MG63 (cell line): ENCODE measurements at places on chromosomes 1 and 21. TPM values are rescaled to one million over a fixed set of nuclear protein-coding genes. Genes with fewer than 3 reads are reported as not detected.

DNA sequence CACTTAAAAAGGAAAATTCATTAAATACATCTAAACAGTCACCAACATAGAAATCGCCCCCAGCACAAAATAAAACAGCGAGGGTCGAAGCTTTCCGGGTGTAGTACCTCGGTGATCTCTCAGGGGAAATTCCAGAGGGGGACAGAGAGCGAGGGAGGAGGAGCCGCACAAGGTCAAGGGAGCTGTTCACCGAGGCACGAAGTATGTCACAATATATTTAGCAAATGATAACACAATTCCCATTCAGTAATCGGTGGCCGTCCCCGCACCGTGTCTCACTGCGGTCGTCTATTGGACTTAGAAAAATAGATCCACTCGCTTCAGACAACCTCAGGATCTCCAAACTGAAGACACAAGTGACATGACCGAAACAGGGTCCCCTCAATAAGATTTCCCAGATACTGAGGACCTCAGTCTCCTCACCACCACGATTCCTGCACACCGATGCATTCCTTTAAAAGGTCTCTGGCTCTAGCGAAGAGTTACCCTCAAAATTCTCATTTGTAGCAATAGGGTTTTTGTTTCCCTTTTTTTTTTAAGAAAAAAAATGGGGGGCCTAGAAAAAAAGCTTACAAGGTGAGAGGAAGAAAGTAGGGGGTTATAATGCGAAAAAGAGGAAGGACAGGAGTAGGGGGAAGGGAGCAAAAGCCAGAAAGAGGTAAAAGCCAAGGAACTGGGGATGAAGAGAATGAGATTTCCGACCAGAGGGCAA lies 1.1 kb downstream of the LPGAT1 start:
- peak; percentile 49 for DNase-seq

DNA sequence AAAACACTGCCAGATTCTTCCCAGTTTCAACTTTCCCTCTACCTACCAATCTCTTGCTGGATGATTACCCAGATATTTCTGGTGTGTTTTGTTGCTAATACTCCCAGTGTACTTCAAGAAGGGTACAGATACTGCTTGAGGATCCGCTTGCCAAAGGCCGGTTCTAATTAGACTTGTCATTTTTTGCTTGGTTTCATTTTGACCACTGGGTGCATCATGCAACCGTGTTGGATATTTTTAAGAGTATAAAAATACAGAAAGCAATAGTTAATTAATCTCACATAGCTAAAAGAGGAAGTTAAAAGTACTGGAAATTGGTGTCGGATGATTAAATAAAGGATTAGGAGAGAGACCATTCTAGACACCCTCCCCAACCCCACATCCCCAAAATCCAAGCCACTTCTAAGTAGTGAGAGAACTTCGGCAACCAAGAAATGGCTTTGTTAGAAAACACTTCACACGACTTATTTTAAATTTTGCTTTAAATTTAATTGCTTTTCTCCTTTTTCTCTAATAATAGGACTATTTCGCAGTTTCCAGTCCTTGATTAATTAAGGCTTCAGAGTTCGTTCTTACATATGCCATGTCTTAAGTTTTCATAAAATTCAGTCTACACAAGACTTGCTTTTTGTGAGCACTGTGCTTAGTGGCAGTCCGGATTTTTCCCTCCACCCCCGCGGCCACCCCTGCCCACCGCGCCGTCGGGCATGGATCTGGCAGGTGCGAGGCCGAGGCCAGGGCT lies 2.5 kb upstream of the CDKN2C start:
- peak; percentile 30 for DNase-seq

The HRNR gene
- not detected in 2 replicates for total RNA-seq

GRCh38 chr1:30982431-30982830 lies 73.9 kb upstream of the SDC3 start:
- DNase-seq, result no peak

DNA sequence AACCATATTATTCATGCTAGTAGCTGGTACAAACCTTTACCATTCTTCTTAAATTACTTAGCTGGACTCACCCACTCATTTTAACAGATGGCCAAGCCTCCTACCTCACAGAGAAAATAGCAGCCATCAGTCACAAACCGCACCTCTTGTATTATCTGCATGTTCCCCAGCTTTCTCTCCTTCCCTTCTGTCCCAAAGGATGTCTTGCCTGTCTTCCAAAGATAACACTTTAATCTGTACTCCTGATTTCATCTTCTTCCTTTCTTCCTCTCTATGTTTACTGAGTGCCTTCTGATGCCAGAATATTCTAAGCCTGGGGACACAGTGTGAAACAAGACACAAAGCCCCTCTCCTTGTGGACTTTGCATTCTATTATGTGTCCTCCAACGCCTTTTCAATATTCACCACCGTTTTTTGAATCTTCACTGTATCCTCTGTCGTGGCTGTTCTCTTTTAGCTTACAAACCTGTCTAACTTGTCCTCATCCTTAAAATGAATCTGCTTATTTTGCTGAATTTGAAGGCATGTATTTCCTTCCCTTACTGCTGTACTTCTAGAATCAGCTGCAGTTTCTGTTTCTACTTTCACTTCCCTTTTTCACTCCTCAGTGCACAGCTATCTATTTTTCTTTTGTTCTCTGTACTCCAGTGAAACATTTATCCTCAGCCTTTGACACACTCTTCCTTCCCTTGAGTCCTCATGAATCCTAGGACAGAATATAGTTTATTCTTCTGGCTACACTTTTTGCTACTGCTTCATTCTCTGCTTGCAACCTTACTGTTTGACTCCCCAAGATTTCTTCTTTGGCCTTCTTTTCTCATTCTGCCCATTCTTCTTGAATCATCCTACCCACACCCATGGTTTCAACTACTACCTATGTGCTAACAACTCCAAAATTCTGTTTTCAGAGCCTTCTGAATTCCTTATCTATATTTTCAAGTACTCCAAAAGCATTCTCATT lies 216.9 kb upstream of the SAMSN1 start:
- no peak for DNase-seq

DNA sequence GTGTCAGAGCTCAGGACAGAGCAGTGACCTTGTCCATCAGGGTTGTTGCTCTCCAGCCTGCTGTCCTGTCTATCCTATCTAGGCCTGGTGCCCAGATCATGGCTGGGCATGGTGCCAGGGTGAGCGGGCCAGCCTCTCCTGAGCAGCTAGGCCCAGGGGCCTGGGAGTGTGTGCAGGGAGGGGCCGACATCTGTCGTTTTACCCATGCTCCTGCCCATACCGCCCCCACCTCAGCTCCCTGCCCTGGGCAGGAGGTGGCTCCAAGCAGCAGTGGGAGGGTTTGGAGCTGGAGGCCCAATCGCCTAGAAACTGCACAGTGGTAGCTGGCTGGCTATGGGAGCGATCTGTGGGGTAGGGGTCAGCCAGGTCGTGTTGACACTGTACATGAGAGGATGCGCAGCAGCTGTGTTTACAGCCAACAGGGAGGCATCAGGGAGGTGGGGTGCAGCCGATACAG lies 6.5 kb downstream of the INSRR start:
- DNase-seq, result peak; percentile 80

GRCh38 chr1:212104586-212105325 lies 69.2 kb downstream of the DTL start:
- no peak for DNase-seq
